ENCODE measurements at places on chromosomes 3 and 15.

DNA sequence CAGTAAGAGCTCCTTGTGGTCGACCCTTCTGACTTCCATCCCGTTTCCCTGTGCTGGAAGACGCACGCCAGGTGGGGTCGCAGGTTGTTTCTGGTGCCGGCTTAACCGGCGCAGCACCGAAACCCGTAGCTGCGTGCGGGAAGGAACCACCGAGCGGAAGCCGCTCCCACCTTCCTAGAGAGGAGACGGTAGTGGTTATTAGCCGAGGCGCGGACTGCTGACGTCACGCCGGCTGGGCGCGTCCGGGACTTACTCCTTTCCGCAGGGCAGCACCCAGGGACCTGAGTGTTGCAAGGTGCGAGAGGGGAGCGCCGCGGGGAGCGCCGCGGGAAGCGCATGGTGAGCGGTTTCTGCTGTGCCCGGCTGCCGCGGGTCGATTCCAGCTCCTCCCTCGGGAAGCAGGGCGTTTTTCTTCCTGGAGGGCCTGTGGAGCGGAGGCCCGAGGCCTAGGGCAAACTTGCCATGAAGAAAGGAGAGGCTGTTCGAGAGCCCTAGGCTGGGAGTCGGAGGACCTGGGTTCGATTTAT, at the start of gene ZNF501:
Gene ZNF501, plus strand, starts transcription at position 252 of the 527 bp plus-strand sequence. CDS start 4,787 bp downstream, outside the sequence.
- DNase-seq, result peak; percentile 88

GRCh38 chr3:106007512-106007911, 138.7 kb upstream of the CBLB start:
- DNase-seq, result no peak

- no peak for DNase-seq
Measured at GRCh38 chr15:57391537-57391936, 15.2 kb downstream of the CGNL1 start.

- DNase-seq, result no peak
Measured at GRCh38 chr3:64954995-64955636, 267.3 kb upstream of the ADAMTS9 start.

DNA sequence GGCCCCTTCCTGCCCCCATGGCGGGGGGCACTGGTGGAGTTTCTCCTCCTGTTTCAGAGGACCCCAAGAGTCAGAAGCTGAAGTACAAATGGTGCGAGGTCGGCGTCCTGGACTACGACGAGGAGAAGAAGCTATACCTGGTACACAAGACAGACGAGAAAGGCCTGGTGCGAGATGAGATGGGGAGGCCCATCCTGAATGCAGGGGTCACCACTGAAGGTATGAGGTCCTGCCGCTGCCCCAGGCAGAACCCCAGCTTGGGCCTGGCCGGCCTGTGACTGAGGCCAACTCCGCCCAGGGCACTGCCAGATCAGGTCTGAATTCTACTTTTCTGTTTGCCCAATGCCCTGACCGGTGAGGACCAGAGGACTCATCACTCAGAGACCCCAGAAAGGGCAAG, 15.0 kb downstream of the DNAH1 start:
- DNase-seq, result no peak

DNA sequence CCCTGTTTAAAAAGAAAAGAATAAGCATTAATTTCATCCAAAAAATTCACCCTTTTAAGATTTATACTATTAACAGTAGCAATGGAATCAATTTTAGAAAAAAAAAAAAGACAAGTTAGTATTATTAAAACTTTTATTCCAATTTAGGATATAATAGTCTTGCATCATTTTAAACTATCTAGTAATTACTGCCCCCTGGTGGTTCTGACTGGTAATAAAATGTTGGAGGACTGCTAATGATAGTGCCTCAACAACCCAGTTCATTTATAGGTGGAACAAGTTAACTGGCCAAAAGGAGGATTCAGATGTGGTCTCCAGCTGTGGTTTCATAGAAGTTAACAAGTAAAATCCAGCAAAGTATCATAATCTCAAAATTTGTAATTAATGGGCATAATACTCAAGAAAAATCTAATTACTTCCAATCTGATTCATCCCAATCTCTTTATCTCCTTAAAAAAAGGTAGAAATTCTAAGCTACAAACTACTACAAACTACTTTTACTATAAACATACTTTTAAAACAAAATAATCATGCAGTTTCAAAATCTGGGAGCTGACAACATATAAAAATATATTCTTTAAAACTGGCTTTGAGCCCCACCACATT, 30.7 kb upstream of the WDR49 start:
- DNase-seq, result peak; percentile 61

Data from CD4-positive, alpha-beta T cell treated with Interleukin-6 for 4 hours (primary cell).